ENCODE measurements at places on chromosomes 5 and 9. TPM values are rescaled to one million over a fixed set of nuclear protein-coding genes. Genes with fewer than 3 reads are reported as not detected.

GRCh38 chr9:92735636-92736562, 28.7 kb downstream of the BICD2 start:
- no peak overlapping the region for H3K27ac ChIP-seq
- H3K27me3 ChIP-seq = no peaks in the 10 kb centered on the region
- DNase-seq = no peak
- no peaks in the 10 kb centered on the region for H3K36me3 ChIP-seq
- peaks cover 13% of the 10 kb centered on the region for H3K4me1 ChIP-seq

DNA sequence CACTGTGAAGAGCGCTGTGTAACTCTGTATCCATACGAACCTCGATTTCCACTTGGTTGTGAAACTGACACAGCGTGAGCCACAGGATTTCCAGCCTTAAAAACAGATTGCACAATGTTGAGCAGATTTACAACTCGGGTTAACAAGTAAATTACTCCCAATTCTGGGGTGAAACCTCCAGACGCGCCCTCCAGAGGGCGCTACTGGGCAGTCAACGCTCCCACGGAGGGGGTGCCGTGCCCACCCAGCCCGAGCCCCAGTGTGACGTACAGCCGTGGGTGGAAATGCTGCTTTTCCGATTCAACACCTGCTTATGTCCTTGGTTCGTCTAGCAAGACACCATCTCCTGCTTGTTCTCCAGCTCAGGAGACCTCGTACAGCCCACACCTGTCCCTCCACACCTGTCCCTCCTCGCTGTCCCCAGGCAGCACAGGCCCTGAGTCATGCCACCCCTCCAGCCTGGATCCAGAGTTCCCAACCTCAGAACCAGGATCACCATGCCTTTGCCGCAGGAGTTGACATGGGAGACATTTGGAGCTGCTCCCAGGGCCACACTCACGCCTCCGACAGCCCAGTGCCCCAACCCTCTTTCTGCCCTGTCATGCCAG, 34.4 kb upstream of the SLC6A3 start:
- DNase-seq = peak; percentile 62
- H3K27me3 ChIP-seq = no peaks in the 10 kb centered on the region
- no peak overlapping the region for H3K4me3 ChIP-seq
- no peaks in the 10 kb centered on the region for H3K36me3 ChIP-seq
- H3K4me1 ChIP-seq = no peaks in the 10 kb centered on the region

DNA sequence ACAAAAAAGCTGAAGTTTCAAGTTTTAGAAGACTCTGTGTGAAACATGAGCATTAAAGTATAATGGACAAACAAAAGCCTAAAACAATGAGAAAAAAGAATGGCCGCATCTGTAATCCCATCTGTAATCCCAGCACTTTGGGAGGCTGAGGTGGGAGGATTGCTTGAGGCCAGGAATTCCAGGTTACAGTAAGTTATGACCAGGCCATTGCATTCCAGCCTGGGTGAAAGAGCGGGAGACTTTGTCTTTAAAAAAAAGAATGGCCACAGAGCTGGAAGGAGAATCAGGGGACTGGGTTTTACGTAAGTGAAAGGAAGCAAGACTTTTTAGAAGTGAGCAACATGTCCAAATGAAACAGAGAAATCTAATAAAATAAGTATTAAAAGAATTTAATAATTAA, 2.6 kb upstream of the ATG10 start:
- H3K36me3 ChIP-seq = no peaks in the 10 kb centered on the region
- DNase-seq = no peak
- no peak overlapping the region for H3K4me3 ChIP-seq
- peaks cover 8% of the 10 kb centered on the region for H3K4me1 ChIP-seq
- no peaks in the 10 kb centered on the region for H3K27me3 ChIP-seq
- no peak overlapping the region for H3K27ac ChIP-seq

The GDA gene
- total RNA-seq = 23.6 TPM

The TAF11L3 gene
- not detected for total RNA-seq

The PDE4D gene
- total RNA-seq = 42.2 TPM

The SLC45A2 gene
- 1.4 TPM for total RNA-seq

DNA sequence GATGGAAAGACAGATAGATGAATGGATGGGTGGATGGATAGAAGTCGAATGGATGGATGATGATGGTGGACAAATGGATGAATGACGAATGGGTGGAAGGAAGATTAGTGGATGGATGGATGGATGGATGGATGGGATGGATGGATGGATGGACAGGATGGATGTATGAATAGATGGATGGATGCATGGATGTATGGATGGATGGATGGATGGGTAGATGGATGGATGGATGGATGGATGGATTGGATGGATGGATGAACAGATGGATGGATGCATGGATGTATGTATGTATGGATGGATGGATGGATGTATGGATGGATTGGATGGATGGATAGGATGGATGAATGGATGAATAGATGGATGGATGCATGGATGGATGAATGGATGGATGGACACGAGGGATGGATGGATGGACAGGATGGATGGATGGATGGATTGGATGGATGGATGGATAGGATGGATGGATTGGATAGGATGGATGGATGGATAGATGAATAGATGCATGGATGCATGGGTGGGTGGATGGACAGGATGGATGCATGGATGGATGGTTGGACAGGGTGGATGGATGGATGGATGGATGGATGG, 52.4 kb downstream of the DUSP1 start:
- DNase-seq = no peak
- no peak overlapping the region for H3K27ac ChIP-seq
- H3K36me3 ChIP-seq = no peaks in the 10 kb centered on the region
- H3K4me1 ChIP-seq = peaks cover 4% of the 10 kb centered on the region
